Fibroblast of skin of left biceps (primary cell): ENCODE measurements at places on chromosomes 5 and 9.

GRCh38 chr5:56317923-56318561 is 84.9 kb upstream of the ANKRD55 start:
- DNase-seq: no peak

DNA sequence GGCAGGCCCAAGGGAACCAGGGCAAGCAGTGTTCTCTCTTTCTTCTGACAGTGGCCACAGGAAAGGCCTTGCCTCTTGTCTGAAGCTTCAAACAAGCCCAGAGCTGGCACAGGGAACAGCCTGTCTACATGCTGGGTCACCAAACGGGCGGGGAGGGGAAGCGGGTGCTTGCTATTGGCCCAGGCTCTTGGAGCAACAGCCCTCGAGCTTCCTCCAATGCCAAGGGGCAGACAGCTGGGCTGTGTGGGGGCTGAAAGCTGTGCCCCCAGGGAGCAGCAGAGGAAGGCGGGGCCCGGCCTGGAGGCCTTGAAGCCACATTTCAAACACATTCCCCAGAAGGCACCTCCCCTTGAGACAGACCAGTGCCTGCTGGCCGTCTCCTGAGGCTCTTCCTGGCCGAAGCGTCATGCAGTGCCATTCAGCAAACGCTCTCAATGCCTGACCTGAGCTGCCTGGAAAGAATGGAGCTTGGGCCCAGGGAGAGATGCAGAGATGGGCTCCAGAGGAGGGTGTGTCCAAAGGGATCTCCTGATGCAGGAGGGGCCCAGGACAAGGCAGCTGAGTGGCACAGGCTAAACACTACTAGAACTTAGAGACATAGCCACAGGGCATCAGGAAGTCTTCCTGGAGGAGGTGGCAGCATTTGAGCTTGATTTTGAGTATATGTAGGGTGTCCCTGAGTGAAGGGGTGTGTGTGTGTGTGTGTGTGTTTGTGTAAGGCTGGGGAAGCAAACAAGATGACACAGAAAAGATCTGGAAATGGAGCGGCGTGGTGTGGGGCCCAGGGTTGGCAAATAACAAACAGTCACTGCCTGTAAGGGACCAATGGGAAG is 2.5 kb downstream of the FIBCD1 start:
- DNase-seq: no peak

- DNase-seq: no peak
Measured at GRCh38 chr5:79694183-79694582, 4.5 kb downstream of the CMYA5 start.

GRCh38 chr5:180644129-180644824 is 5.1 kb downstream of the FLT4 start:
- no peak for DNase-seq

DNA sequence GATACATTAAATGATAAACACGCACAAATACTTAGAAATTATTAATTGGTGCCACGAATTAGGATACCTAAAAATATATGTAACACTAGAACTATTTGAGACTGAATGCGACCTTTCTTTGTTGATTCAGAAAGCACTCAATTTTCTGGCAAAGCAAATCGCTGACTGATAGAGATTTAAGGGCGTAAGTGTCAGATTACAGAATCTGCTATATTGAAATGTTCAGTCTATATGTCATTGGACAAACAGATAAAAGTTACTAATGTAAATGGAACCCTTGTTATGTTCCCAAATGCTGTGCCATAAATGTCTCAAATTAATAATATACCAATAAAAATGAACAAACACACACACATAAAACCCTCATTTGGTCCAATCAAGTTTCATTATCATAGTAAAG is 137.9 kb downstream of the MPDZ start:
- no peak for DNase-seq
